ENCODE measurements at places on chromosomes 12 and 14. TPM values are rescaled to one million over a fixed set of nuclear protein-coding genes. Genes with fewer than 3 reads are reported as not detected.

OR8S1 gene
- not detected for total RNA-seq

KRT79 gene
- not detected for total RNA-seq

KRT73 gene
- total RNA-seq: not detected

LMNTD1 gene
- total RNA-seq: 5.3 TPM

SPIC gene
- 0.28 TPM for total RNA-seq

CCDC196 gene
- total RNA-seq: not detected

VDR gene
- 4.4 TPM for total RNA-seq
